ENCODE measurements at places on chromosomes 16 and 17. TPM values are rescaled to one million over a fixed set of nuclear protein-coding genes. Genes with fewer than 3 reads are reported as not detected.
A peak's percentile ranks its signal among the peaks of the same experiment; 100 is the strongest.

- no peak for DNase-seq
Measured at GRCh38 chr16:12613131-12613991, 190.3 kb downstream of the CPPED1 start.

DNA sequence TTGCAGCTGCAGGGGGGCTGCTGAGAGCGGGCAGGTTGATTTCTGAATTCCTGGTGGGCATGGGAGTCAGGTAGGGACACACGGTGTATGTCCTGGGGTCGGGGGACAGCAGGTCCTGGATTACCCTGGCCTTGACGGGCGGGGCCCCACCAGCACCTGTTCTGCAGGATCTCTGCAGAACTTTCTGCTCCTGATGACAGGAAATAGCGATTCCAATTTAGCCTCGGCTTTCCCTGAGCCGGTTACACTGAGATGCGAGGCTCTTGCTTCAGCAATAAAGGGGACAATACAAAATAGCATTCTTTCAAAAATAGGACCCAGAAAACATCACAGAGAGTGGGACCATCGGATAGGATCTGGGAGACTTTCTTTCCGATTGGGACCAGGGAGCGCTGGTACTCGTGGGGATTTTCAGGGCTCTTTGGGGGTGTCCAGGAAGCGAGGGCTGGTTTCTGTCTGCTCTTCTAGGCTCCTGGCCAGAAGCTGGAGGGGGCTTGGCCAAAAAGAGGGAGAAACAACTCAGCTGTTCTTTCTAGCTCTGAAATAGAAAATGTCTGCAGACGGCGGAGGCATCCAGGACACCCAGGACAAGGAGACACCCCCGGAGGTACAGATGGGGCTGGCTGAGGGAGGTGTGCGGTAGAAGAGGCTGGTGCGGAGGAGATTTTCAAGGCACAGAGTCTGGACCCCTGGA, 642 bp downstream of the ZNF205 start:
- no peak for DNase-seq

GRCh38 chr17:6780886-6781285, 4.9 kb downstream of the FBXO39 start:
- DNase-seq, result no peak

DNA sequence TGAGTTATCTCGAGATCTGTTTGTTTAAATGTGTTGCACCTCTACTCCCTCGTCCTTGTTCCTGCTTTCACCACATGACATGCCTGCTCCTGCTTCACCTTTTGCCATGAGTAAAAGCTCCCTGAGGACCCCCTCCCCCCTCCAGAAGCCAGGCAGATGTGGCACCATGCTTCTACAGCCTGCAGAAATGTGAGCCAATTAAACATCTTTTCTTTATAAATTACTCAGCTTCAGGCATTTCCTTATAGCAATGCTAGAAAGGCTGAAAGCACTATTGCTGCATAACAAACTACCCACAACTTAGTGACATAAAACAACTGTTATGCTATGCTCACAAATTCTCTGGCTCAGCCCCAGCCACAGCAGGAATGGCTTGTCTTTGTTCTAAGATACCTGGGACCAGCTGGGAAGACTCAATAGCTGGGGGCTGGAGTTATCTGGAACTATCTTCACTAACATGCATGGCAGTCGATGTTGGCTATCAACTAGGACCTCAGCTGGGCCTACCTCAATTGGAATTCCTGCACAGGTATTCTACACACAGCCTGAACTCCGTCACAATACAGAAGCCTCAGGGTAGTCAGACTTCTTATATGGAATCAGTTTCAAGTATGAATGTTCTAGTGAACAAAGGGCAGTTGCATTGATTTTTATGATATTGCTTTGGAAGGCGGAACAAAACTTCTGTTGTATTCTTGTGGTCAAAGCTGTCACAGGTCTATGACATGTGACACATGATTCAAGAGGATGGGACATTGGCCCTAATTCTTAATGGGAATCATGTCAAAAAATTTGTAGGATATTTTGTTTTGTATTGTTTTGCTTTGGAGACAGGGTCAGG, 186.0 kb upstream of the PIRT start:
- no peak for DNase-seq

GRCh38 chr17:970364-970763, 9.2 kb downstream of the NXN start:
- DNase-seq, result no peak

DNA sequence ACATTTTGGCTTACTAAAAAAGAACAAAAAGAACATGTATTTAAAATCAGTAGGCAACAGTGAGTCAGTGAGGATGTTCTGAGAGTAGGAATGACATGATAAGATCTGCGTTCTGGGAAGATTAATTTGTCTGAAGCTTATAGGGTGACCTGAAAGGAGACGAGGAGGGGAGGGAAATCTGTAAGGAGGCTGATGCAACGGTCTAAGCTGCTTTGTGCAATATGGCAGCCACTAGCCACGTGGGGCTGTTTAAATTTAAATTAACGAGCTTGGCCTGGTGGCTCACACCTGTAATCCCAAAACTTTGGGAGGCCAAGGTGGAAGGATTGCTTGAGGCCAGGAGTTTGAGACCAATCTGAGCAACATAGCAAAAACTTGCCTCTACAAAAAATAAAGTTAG, 181.6 kb upstream of the CACNG3 start:
- no peak for DNase-seq

DNA sequence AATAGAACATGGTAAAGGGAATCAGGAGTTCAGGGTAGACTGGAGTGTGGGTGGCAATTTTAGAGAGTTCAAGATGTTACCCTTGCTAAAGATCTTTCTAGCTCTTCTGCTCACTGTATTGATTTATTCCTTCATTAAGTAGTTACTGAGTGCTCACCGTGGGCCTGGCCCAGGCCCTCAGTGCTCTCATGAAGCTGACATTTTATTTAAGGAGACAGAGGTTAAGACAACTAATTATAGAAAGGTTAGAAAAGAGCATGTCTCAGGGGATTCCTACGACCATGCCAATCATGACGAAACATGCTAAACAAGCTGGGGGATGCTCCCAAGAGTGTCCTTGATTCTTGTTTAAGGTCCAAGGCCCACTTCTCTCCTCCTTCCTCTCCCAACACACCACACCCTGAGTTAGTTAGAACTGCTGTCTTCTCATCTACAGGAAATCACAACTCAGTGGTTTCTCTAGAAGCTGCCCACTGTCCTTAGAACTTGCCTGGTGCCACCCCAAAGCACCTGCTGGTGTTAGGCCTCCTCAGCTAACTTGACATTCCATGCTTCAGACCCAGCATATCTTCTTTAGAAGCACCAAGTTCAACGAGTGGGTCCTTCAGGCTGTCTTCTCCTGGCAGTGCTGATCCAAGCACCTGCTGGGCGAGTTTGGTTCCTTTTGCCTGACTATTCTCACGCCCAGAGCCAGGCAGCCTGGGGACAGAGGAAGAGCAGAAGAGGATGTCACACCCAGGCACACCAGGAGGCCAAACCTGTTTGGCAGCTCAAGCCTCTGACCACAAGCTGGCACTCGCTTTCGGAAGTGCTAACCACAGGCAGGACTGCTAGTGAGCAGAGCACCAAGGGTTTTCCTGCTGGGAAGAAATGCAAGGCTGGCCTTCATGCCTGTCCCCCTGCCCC, 79.0 kb downstream of the GAS7 start:
- no peak for DNase-seq

DNA sequence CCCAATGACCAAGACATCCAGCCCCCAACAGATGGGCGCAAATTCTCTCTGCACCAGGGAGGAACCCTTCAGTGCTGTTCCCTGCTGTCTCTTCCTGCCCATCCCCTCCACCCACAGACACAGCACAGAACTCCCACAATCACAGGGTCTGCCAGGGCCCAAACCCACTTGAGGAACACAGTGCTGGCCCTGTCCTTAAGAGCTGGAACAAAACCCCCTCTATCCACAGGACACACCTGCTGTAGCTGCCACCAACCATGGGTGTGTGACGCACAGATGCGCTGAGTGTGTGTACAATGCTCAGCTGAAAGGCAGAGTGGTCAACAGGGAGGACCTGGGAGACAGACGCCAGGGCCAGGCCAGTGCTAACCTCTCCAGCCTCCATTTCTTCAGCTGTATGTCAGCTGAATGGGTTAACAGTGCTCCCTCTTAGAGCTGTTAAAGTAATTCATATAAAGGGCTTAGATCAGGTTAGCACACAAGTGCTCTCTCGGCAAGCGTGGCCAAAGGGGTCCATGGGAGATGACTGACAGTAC, 62.1 kb downstream of the AMFR start:
- no peak for DNase-seq

DNA sequence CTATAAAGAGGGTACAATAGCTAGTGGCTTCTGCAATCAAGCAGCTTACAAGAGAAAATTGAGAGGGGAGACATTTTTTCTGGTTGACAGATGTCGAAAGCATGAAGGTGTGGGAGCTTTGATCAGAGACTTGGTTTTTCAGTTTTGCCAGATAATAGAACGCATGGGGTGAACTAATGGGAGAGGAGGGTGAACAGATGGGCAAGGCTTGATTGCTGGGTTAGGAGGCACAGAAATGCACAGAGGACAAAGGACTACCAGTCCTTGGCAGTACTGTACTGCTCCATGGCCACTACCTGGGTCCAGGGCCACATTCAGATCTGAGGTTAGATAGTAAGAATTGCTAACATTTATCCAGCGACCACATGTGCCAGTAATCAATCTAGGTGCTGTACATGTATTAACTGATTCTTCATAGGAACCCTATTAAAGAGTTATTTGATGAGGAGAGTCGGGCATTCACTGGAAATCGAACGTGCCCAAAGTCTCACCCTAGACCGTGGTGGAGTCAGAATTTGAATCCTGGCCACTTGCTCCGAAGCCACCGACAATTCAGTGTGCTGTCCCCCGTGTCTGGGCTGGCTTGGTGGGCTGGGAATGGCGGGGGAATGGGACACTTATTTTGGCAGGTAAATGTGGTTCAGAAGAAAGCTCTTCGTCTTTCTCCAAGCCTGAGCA, 873 bp upstream of the KSR1 start:
- DNase-seq, result no peak

- DNase-seq, result no peak
Measured at GRCh38 chr17:4189280-4189679, 46.3 kb downstream of the CYB5D2 start.

DNA sequence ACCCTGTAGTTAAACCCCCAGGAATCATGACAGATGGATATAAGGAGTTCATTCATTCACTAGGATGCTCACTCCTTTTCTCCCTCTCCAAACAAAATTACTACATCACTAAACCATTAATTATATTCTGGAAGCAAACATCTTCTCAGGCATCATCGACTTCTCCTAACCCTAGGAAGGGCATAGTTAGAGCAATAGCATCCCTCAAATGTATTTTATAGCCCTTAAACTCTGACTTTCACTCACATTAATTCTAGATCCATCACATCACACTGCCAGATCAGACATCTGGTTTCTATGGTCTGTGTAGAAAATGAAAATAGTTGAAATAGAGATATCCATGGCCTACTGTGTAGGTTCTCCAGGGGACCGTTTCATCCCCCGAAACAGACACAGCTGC, 143.9 kb downstream of the HS3ST3A1 start:
- no peak for DNase-seq

DNA sequence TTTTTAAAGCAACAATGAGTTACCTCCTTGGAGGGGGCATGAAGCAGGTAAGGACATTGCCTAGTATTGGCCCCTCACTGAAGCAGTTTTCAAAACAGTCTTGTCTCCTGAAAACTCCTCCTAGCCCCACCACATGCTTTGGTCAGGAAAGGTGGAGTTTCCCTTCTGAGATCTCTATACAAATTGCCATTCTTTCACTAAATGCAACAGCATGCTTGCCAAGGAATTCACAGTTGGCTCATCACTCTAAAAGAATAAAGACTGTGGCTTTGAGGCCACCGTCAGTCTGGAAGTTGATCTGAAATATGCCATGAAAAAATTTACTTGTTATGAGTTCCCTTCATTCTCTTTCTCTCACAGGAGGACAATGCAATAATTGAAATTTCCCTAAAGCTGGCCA, 4.2 kb downstream of the TTC19 start:
- DNase-seq, result no peak

- DNase-seq, result no peak
Measured at GRCh38 chr16:883340-883739, 82.8 kb upstream of the GNG13 start.

DNA sequence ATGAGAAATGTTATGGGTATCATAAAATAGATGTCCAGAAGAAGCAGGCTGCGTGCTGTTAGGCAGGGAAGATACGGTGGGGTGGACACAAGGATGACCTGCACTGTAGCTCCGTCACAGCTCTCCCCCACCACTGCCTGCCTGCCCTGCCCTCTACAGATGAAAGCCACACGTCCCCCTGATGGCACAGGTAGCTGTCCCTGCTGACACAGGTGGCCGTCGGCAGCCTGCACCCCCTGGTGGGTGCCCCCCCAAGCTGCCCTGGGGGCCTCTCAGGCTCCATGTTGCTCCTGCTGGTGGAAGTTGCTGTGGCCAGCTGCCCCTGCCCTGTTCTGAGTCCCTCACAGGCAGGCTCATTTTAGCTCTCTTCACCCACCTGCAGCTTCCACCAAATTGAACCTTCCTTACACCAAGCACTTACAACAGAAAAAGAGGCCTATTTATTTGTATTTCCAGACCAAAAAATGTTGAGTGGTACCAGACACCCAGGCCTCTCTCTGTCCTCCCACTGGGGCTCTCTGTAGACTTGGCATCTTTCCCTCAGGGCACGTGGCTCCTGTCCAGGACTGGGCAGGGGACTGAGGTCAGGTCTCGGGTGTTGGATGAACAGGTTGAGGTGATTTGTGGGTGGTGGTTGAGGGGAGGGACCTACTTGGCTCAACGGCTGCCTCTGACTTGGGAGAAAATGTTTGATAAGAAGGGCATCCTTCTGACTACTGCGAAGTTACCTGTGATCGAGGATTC, 50.1 kb upstream of the CACNG5 start:
- DNase-seq, result no peak

DNA sequence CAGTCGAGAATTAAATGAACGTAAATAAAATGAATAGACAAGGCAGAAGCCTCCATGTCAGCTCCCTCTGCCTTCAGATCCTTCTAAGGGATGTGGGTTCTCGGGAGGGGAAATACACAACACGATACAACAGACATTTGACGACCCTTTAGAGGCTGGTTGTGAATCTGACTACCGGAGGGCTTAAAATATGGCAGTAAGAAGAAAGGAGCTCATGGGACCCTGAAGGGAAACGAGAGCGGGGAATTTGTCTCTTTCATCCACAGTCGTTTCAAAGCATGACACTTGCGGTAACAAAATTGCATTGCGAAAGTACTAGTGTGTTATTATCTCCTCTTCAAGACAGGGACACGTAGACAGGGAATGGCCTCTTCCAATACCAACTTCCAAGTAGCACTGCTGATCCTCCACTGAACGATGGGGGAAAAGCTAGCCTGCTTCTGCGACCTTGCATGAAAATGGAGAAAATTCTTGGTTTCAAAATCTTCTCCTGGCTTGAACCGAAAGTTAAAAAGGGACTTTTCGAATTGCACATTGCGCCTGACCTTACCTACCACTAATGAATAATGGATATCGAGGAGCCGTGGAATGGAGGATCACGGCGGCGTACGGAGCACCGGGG, 1.2 kb upstream of the TNRC6C start:
- DNase-seq, result no peak

GRCh38 chr17:32944248-32945020, 16.5 kb downstream of the TMEM98 start:
- DNase-seq, result no peak

- peak; percentile 68 for DNase-seq
Measured at GRCh38 chr17:82242977-82243647, 14.3 kb downstream of the SLC16A3 start.

RASD1 gene
- 14.6 TPM for polyA plus RNA-seq

TEDC2 gene
- polyA plus RNA-seq, result 12.1 TPM

STX8 gene
- polyA plus RNA-seq, result 55.5 TPM

KIF19 gene
- 2.8 TPM for polyA plus RNA-seq

TMC6 gene
- polyA plus RNA-seq, result 29.7 TPM

AOC3 gene
- polyA plus RNA-seq, result 3.0 TPM

ITGA2B gene
- polyA plus RNA-seq, result 3.9 TPM

GAST gene
- polyA plus RNA-seq, result 0.47 TPM

TLE7 gene
- polyA plus RNA-seq, result not detected

FSCN2 gene
- polyA plus RNA-seq, result 1.5 TPM

CCL8 gene
- not detected for polyA plus RNA-seq

SLC6A2 gene
- polyA plus RNA-seq, result 0.14 TPM

GGT6 gene
- 0.15 TPM for polyA plus RNA-seq
